ENCODE measurements at places on chromosomes 16 and 17. TPM values are rescaled to one million over a fixed set of nuclear protein-coding genes. Genes with fewer than 3 reads are reported as not detected.

IRX3 gene
- total RNA-seq: 0.27 TPM

SLC16A11 gene
- total RNA-seq: 1.5 TPM

SPATA32 gene
- total RNA-seq: not detected

OR1F1 gene
- total RNA-seq: not detected

SSTR5 gene
- not detected for total RNA-seq

DNA sequence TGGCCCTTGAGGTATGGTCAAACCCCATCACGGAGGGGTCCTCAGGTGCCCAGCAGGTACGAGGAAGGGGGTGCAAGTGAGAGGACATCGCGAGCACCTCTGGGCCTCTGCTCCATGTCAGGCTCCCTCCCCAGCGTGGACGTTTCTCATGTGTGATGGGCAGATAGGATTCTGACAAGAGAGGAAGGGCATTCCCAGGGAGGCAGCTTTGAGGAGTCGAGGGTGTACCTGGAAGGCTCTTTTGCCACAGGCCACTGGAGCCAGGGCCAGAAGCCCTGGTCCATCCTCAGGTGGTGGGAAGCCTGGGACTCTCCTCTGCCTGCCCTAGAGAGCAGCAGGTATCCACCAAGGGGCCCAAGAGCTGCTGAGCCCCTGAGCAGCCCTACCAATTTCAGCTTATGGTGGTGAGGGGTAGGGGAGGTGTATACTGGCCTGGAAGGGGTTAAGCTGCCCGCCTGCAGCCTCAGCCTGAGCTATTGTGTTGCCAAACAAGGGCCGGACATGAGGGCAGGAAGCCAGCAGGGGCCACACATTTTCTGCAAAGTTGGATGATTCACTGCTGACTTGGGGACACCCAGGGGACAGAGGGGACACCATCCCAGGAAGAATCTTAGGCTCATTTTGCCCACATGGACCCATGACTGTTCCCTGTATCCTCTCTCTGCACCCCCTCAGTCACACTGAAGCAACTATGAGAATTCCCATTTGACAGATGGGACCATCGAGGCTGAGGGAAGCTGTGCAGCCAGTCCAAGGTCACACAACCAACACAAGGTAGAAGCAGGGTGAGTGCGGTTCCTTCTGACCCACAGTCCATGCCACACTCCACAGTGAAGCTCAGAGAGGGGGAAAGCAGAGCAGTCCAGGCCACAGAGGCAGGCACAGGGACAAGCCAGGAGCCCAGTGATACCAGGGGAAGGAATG is 1.7 kb downstream of the CDH5 start:
- no peaks in the 10 kb centered on the region for H3K36me3 ChIP-seq
- peaks cover 20% of the 10 kb centered on the region for H3K27me3 ChIP-seq
- no peak for DNase-seq
- no peak overlapping the region for H3K4me3 ChIP-seq

- no peak overlapping the region for H3K27ac ChIP-seq
- no peak for DNase-seq
- H3K4me3 ChIP-seq: no peak overlapping the region
- no peaks in the 10 kb centered on the region for H3K4me1 ChIP-seq
- H3K36me3 ChIP-seq: no peaks in the 10 kb centered on the region
Measured at GRCh38 chr17:83161298-83162034, 82.1 kb downstream of the METRNL start.
